ENCODE measurements at places on chromosomes 7 and 10.

DNA sequence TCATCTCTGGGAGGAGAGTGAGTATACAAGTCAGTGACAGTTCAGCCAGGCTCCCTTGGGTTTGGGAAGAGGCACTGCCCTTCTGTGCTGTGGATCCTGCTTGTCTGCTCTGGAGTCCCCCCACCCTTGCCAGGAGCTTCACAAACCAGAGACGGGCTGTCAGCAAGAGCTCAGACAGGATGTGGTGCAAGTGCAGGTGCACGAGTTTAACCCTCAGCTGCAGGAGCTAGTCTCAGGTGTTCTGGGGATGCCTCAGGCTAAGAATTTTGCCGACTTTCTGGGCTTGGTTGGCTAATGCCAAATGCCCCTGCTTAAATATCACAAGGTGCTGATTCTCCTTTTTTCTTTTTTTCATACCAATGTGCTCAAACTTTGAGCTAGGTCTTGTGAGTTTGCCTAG is 22.3 kb downstream of the ZNF783 start:
- DNase-seq: no peak

GRCh38 chr7:159125104-159125954 is 19.3 kb downstream of the VIPR2 start:
- no peak for DNase-seq

DNA sequence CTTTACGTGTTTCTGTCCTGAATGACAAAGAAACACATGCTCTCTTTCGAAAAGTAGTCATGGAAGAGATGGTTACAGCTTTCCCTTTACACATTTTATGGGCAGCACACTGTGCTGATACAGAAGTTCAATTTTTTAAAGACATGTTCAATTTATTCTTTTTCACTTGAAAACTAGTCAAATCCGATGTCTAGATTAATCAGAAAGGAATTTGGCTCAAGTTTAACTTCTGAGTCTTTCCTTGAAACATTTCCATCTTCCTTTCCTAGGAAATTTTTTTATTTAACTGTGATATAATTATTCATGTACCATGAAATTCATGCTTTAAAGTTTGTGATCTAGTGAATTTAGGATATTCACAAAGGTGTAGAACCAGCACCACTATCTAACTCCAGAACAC is 360.1 kb downstream of the TNS3 start:
- no peak for DNase-seq

GRCh38 chr7:156334636-156335035 is 305.9 kb upstream of the RNF32 start:
- DNase-seq: no peak

DNA sequence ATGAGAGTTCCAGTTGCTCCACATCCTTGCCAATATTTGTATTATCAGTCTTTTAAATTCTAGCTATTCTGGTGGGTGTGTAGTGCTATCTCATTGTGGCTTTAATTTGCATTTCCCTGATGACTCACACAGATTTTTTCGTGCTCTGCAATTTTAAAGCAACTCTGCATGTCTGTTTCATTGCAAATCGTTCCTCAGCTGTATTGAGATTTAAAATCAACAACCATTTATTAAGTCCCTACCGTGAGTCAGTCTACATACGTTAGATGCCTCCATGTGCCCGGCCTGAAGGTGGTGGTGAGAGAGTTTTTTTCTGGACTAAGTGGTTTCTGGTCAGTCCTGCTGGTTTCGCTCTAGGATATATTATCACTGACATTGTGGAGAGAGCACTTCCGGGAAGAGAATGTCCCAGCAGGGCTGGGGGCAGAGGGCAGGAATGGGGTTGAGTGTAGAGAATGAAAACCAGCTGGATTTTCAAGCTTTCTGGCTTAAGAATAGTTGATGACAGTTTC is 8.4 kb upstream of the HYCC1 start:
- no peak for DNase-seq

DNA sequence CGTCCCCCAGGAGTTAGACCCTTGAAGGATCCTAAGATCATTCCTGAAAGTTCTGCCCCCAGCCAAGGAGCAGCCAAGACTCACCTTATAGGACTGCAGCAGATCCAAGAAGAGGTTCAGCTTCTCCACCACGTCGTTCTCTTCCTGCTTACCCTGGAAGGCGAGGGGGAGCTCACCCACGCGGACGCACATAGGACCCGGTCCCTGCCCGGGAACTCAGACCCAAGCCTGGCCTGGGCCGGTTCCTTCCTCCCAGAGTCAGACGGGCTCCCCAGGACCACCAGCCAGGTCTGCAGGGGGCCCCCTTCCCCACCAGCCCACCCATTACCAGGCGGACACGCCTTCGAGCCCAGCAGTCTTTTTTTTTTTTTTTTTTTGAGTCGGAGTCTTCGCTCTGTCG is 15.6 kb downstream of the NUDT1 start:
- no peak for DNase-seq

- DNase-seq: no peak
Observed at GRCh38 chr10:16491933-16492332, 29.7 kb downstream of the C1QL3 start.
